ENCODE measurements at places on chromosomes 2 and 18. TPM values are rescaled to one million over a fixed set of nuclear protein-coding genes. Genes with fewer than 3 reads are reported as not detected.

DNA sequence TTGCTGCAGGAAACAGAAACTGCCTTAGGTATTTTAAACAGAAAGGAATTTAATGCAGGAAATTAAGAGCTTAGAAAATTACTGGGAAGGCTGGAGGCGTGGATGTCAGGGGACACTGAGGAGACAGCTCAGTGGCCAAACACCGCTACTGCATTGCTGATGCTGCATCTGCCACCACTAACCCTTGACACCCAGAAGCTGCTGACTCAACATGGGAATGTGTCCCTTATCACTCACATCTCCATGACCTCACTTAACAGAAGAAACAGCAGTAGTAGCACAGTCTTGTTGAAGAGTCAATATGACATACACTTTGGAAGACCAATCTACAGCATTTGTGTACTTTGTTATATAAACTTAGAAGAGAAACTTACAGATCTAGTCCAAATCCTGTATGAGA lies 906.1 kb downstream of the SLC4A3 start:
- no peaks in the 10 kb centered on the region for H3K36me3 ChIP-seq
- peak; percentile 17 for DNase-seq
- H3K4me3 ChIP-seq, result no peak overlapping the region

C2orf66 gene
- total RNA-seq, result not detected

- H3K4me3 ChIP-seq, result no peak overlapping the region
- H3K36me3 ChIP-seq, result peaks cover 8% of the 10 kb centered on the region
- no peaks in the 10 kb centered on the region for H3K27me3 ChIP-seq
- no peak for DNase-seq
Measured at GRCh38 chr2:233476063-233476410, 90.5 kb downstream of the USP40 start.

DNA sequence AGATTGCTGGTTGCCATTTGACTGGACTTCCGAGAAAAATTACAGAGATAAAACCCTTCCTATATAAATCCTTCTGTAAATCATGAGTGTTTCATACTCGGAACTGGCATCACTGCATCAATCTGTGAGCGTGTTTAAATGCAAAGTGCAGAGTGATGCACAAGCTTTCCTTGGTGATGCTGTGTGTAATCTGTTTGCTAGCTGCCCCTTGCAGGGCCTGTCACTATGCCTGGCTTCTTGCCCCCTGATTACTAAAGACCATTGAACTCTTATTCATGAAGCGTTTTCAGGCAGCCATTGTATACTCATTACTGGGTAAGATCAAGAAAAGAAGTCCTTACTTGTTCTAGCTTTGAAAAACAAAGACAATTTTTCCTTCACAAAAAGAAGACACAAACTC lies 266.9 kb upstream of the FANCL start:
- H3K27ac ChIP-seq, result no peak overlapping the region
- no peak for DNase-seq
- H3K4me1 ChIP-seq, result no peaks in the 10 kb centered on the region
- H3K36me3 ChIP-seq, result no peaks in the 10 kb centered on the region
- H3K27me3 ChIP-seq, result peaks cover 7% of the 10 kb centered on the region

DNA sequence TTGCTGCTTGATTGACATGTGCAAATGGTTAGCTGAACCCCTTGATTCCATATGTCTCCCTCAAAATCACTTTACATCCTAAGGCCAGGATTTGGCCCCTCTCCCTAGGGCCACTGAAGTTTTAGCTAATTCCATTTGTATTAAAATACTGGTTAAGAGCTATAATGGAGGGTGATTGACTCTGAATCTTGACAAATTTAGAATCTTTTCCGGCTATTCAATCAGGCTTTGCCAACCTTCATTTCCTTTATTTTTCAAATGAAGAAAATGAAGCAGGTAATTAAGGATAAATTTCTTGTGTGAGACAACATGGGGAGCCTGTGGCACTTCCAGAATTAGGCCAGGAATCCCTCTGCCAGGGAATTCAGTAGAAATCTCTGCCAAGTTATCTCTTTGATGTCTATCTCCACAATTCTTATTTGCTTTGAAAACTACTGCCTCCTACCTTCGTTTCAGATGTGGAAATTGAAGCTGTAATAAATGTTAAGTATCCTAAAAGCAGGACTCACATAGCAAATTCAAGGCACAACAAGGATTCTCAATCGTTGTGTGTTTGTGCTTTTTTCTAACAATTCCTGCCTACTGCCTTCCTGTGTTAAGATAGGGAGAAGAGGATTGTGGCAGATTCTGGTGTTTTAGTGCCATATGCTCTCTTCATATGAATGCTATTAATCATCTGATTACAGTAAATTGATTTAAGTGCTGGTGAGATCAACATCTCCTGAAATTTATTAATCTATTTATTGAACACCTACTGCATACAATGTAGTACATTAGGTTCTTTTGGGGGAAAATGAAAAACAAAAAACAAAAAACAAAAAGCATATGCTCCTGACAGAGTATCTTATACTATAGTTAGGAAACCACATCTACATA lies 47.8 kb upstream of the MAP4K3 start:
- H3K4me1 ChIP-seq, result no peaks in the 10 kb centered on the region
- no peak overlapping the region for H3K27ac ChIP-seq
- H3K27me3 ChIP-seq, result peaks cover 14% of the 10 kb centered on the region

- no peak for DNase-seq
- H3K4me1 ChIP-seq, result peaks cover 2% of the 10 kb centered on the region
- H3K4me3 ChIP-seq, result no peak overlapping the region
- peaks cover 31% of the 10 kb centered on the region for H3K36me3 ChIP-seq
Measured at GRCh38 chr2:208352644-208353567, 53.7 kb upstream of the PTH2R start.

GRCh38 chr2:3298191-3298590 lies 79.4 kb downstream of the EIPR1 start:
- H3K27ac ChIP-seq, result no peak overlapping the region
- H3K4me1 ChIP-seq, result peaks cover 8% of the 10 kb centered on the region
- peaks cover 15% of the 10 kb centered on the region for H3K36me3 ChIP-seq
- DNase-seq, result no peak
- H3K27me3 ChIP-seq, result no peaks in the 10 kb centered on the region
- no peak overlapping the region for H3K4me3 ChIP-seq

DNA sequence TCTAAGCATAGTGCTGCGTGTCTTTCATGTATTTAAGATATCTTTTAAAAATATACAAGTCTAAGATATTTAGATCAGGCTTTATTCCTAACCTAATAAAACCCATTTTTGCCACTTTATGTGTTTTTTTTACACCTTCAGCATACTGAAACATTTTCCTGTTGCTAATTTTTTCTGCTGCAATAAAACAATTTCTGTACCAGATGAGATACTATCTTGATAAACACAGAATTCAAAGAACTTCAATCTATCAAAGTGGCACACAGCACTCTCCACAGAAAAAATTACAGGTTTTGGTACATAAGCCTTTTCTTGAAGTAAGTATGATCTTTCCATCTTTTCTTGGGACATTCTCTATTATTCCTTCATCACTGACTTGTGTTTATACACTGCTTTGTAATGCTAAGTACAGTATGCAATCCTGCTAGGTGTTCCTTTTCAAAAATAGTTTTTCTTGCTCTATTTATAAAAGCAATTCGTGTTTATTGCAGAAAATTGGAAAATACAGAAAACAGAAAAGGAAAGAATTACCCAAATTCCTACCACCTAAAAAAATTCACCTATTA lies 16.2 kb downstream of the REV1 start:
- peaks cover 5% of the 10 kb centered on the region for H3K36me3 ChIP-seq
- H3K4me1 ChIP-seq, result peaks cover 35% of the 10 kb centered on the region
- H3K4me3 ChIP-seq, result no peak overlapping the region
- H3K27ac ChIP-seq, result no peak overlapping the region
- no peak for DNase-seq

- peaks cover 83% of the 10 kb centered on the region for H3K27me3 ChIP-seq
- H3K27ac ChIP-seq, result no peak overlapping the region
- H3K4me3 ChIP-seq, result no peak overlapping the region
Measured at GRCh38 chr18:47260120-47260923, 8.9 kb upstream of the SKOR2 start.

PLEKHM3 gene
- total RNA-seq, result 5.5 TPM

DNA sequence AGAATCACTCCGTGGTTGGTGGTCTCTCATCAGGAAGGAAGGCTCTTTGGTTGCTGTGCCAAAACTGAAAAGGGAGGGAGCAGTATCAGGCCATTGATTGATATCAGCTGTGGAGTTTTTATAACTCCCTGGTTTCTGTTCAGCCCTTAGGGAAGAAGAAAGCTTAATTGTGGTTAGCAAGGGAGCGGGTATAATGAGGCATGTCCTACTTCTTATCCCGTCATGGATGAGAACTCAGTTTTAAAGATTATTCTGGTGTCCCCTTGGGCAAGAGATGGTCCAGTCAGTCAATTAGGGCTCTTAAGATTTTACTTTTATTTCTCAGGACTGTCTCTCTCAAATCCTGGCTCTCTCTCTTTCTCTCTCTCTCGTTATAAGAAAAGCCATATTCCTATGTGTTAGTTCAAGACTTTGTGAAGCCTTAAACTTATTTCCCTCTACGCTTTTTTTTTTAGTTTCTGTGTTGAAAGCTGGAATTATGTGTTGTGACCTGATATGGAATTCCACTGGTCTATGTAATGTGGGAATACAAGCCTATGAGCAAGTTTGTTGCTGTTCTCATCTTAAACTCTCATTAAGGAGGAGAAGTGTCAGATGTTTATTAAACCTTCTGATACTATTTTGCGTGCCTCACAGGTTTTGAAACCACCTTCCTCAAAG lies 514.0 kb upstream of the CDH2 start:
- DNase-seq, result no peak
- H3K4me3 ChIP-seq, result no peak overlapping the region
- H3K4me1 ChIP-seq, result no peaks in the 10 kb centered on the region
- H3K27me3 ChIP-seq, result no peaks in the 10 kb centered on the region
- H3K27ac ChIP-seq, result no peak overlapping the region

- H3K27me3 ChIP-seq, result peaks cover 4% of the 10 kb centered on the region
- no peak overlapping the region for H3K4me3 ChIP-seq
- no peaks in the 10 kb centered on the region for H3K36me3 ChIP-seq
- no peak overlapping the region for H3K27ac ChIP-seq
- no peak for DNase-seq
Measured at GRCh38 chr2:112973156-112973555, 4.7 kb upstream of the IL36G start.

DNA sequence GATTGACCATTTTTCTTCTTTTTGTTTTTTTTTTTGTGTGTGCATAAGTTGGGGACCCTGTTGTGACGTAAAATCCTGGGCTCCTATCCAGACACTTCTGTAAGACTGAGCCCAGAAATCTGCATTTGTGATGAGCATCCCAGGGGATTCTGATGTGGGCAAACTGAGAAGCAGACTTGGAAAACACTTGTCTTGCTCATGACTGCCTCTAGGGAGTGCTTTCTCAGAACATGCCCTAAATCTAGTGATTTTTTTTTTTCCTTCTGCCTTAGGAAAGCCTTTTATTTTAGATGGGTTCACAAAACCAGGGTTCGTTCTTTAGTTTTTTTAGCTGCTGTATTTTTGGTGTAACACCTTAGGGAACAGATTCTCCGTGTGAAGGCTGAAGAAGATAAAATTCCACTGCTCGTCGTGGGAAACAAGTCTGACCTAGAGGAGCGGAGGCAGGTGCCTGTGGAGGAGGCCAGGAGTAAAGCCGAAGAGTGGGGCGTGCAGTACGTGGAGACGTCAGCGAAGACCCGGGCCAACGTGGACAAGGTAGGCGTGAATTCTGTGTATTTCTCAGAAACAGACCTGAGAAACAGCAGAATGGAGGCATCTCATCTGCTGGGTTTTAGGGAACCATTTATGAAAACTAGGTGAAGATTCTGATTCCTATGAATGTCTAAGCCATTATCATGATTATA lies 36.7 kb downstream of the RALB start:
- H3K27me3 ChIP-seq, result no peaks in the 10 kb centered on the region
- no peak overlapping the region for H3K4me3 ChIP-seq
- no peak for DNase-seq
- H3K4me1 ChIP-seq, result peaks cover 27% of the 10 kb centered on the region
- no peak overlapping the region for H3K27ac ChIP-seq

DNA sequence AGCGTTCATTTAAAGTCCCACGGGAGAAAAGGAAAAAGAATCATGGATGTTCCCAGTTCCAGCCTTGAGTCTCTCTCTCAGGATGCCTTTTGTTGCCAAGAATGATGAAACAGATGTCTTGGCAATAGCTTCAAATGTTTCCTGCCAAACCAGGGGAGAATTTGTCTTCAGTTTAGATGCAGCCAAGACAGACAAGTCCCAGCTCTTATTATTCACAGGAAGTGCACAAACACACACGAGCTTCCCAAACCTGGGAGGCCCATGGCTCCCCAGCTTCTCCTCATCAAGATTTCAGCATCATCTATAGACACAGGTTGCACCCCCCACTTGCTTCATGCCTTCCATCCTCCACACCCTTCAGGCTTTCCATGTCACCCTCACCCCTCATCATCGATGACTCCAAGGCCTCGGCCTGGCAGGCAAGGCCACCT lies 45.9 kb downstream of the HS1BP3 start:
- no peak for DNase-seq
- no peak overlapping the region for H3K4me3 ChIP-seq
- no peaks in the 10 kb centered on the region for H3K4me1 ChIP-seq
- peaks cover 9% of the 10 kb centered on the region for H3K36me3 ChIP-seq

GALNT3 gene
- 3.2 TPM for total RNA-seq

- no peak overlapping the region for H3K4me3 ChIP-seq
- H3K27me3 ChIP-seq, result peaks cover 11% of the 10 kb centered on the region
- DNase-seq, result no peak
- no peaks in the 10 kb centered on the region for H3K4me1 ChIP-seq
- H3K27ac ChIP-seq, result no peak overlapping the region
Measured at GRCh38 chr2:127007652-127008051, 99.3 kb downstream of the BIN1 start.

DNA sequence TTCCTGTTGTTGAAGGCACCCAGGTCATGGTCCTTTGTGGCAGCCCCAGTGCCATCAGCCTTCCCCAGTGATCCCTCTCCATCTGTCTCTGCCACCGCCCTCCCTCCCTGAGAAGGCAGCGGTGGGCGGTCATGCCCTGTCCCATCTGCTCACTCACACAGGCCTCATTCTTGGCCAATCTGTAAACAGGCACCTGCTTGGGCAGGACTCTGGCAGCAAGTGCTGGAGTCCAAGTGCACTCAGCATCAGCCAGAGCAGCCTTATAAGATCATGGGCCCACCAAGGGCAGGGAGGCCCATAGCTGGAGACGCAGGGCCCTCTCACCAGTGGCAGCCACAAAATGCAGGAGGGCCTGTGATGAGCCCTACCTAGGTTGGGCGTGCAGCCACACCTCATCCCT lies 140.9 kb downstream of the TWIST2 start:
- H3K27me3 ChIP-seq, result peaks cover 8% of the 10 kb centered on the region
- no peak for DNase-seq
- no peak overlapping the region for H3K27ac ChIP-seq
- H3K4me3 ChIP-seq, result no peak overlapping the region

CPO gene
- not detected for total RNA-seq

- H3K4me3 ChIP-seq, result no peak overlapping the region
- no peaks in the 10 kb centered on the region for H3K4me1 ChIP-seq
- no peak overlapping the region for H3K27ac ChIP-seq
Measured at GRCh38 chr2:224865016-224865415, 148.9 kb upstream of the CCDC195 start.
